ENCODE measurements at places on chromosomes 2 and 18. TPM values are rescaled to one million over a fixed set of nuclear protein-coding genes. Genes with fewer than 3 reads are reported as not detected.

COBLL1 gene
- 3.7 TPM for total RNA-seq

DPYSL5 gene
- total RNA-seq: not detected

FRZB gene
- 0.60 TPM for total RNA-seq

DNAJB2 gene
- 35.7 TPM for total RNA-seq

TOGARAM2 gene
- 0.26 TPM for total RNA-seq

UPP2 gene
- not detected for total RNA-seq

LONRF2 gene
- total RNA-seq: 1.0 TPM

POMC gene
- 6.1 TPM for total RNA-seq

ASTL gene
- not detected for total RNA-seq

HOXD13 gene
- total RNA-seq: not detected

MOCOS gene
- total RNA-seq: 3.2 TPM

CD8A gene
- not detected for total RNA-seq

SIX3 gene
- not detected for total RNA-seq

PRKAG3 gene
- total RNA-seq: not detected

AKAIN1 gene
- not detected for total RNA-seq

SMYD1 gene
- total RNA-seq: 0.77 TPM

RAD51AP2 gene
- not detected for total RNA-seq

ARHGAP28 gene
- 24.1 TPM for total RNA-seq

SERPINE2 gene
- 110 TPM for total RNA-seq

CLEC4F gene
- total RNA-seq: not detected

BAZ2B gene
- 17.2 TPM for total RNA-seq

CDKL4 gene
- total RNA-seq: 0.58 TPM

TSPYL6 gene
- total RNA-seq: not detected

ABCG5 gene
- not detected for total RNA-seq

CYS1 gene
- total RNA-seq: 2.1 TPM

LMAN1 gene
- total RNA-seq: 116 TPM

FOXD4L1 gene
- not detected for total RNA-seq

KCTD18 gene
- 24.4 TPM for total RNA-seq

VIT gene
- 3.4 TPM for total RNA-seq

NXPH2 gene
- total RNA-seq: not detected

UGT1A4 gene
- total RNA-seq: not detected

NFU1 gene
- total RNA-seq: 38.1 TPM

POTEC gene
- total RNA-seq: not detected

SLC11A1 gene
- total RNA-seq: 0.35 TPM

RIT2 gene
- not detected for total RNA-seq

CNRIP1 gene
- total RNA-seq: 26.6 TPM

BOLL gene
- not detected for total RNA-seq

C1QL2 gene
- total RNA-seq: not detected

TTC27 gene
- 7.1 TPM for total RNA-seq

CNGA3 gene
- total RNA-seq: not detected

LOXL3 gene
- total RNA-seq: 7.3 TPM

MC4R gene
- total RNA-seq: not detected

ESPNL gene
- 5.0 TPM for total RNA-seq

RND3 gene
- total RNA-seq: 59.7 TPM

HOXD11 gene
- not detected for total RNA-seq

LOXHD1 gene
- not detected for total RNA-seq

AOX1 gene
- total RNA-seq: 50.3 TPM

SNED1 gene
- total RNA-seq: 27.7 TPM

MSGN1 gene
- total RNA-seq: not detected

SMC6 gene
- total RNA-seq: 14.1 TPM

B3GNT2 gene
- total RNA-seq: 3.1 TPM

EDAR gene
- total RNA-seq: not detected

OR6B3 gene
- not detected for total RNA-seq

GPR148 gene
- not detected for total RNA-seq

DGUOK gene
- total RNA-seq: 61.0 TPM

NIFK gene
- 46.7 TPM for total RNA-seq

Measured in pericardium fibroblast (primary cell).